Endothelial cell of umbilical vein (primary cell): ENCODE measurements at places on chromosomes 12 and 14. TPM values are rescaled to one million over a fixed set of nuclear protein-coding genes. Genes with fewer than 3 reads are reported as not detected.

DNA sequence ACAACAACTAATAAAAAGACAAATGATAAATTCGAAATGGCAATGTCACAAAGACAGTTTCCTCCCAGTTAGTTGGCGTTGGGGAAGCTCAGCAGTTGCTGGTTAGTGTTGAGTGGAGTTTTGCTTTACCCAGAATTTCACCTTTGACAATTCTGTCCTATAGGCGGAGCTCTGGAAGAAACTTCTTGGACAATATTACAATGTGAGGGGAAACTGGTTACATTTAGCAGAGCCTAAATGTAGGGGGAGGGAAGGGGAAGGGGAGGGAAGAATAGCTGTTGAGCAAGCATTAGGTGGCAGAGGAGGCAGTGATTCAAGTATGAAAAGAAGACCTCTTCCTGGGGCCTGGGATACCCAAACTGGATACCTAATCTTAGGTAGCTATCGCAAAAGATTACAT, 51.4 kb downstream of the BDKRB1 start:
- H3K36me3 ChIP-seq = peaks cover 11% of the 10 kb centered on the region
- no peak overlapping the region for H3K27ac ChIP-seq
- DNase-seq = no peak
- no peaks in the 10 kb centered on the region for H3K27me3 ChIP-seq
- no peaks in the 10 kb centered on the region for H3K4me1 ChIP-seq

DNA sequence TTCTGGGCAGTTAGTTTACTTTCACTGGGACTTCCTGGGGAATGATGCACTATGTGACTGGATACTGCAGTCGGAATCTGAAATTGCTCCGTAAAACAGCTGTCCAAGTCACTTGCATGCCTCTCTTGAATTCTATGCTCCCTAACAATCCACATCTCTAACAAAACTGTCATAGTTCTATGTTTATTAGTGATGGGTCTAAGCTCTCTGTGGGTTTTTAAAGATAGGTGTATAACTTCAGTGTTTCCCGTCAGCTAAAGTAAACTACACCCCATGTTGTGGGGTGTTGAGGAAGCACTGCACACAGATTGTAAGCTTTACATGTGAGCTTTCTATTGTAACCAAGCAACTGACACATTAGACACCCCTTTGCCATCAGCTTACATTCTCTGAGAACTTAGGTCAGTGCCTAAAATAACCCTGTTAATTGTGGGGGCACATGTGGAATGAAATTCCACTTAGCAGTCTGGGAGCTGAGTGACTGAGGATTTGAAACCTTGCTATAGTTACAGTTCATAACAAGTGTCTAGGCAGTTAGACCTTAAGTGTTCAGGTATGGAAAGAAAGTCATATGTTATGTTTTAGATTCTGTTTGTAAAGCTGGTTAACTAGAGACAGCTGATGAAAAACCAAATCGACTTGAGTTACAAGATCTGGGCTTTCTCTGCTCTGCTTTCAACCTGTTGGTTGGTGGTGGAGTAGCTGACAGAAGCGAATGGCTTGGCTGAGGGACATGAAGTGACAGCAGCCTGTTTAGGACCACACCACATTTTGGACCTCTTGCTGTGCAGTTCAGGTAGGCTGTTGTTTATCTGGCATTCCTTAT, 165.7 kb downstream of the AKAP6 start:
- H3K4me1 ChIP-seq = no peaks in the 10 kb centered on the region
- no peaks in the 10 kb centered on the region for H3K27me3 ChIP-seq
- no peak overlapping the region for H3K4me3 ChIP-seq
- H3K36me3 ChIP-seq = no peaks in the 10 kb centered on the region
- H3K27ac ChIP-seq = no peak overlapping the region

- no peak overlapping the region for H3K4me3 ChIP-seq
- DNase-seq = no peak
- H3K4me1 ChIP-seq = no peaks in the 10 kb centered on the region
- no peak overlapping the region for H3K27ac ChIP-seq
- H3K27me3 ChIP-seq = no peaks in the 10 kb centered on the region
- no peaks in the 10 kb centered on the region for H3K36me3 ChIP-seq
Observed at GRCh38 chr14:93980456-93981201, 4.3 kb upstream of the ASB2 start.

- H3K4me1 ChIP-seq = no peaks in the 10 kb centered on the region
- no peaks in the 10 kb centered on the region for H3K27me3 ChIP-seq
- H3K27ac ChIP-seq = no peak overlapping the region
Observed at GRCh38 chr12:85310456-85311076, 30.5 kb downstream of the ALX1 start.

GRCh38 chr12:68595241-68595640, 15.5 kb upstream of the RAP1B start:
- no peak overlapping the region for H3K4me3 ChIP-seq
- no peaks in the 10 kb centered on the region for H3K4me1 ChIP-seq
- no peak overlapping the region for H3K27ac ChIP-seq
- no peaks in the 10 kb centered on the region for H3K36me3 ChIP-seq
- no peak for DNase-seq

- no peak overlapping the region for H3K4me3 ChIP-seq
- no peak for DNase-seq
- H3K27ac ChIP-seq = no peak overlapping the region
- no peaks in the 10 kb centered on the region for H3K4me1 ChIP-seq
- no peaks in the 10 kb centered on the region for H3K27me3 ChIP-seq
- H3K36me3 ChIP-seq = no peaks in the 10 kb centered on the region
Observed at GRCh38 chr14:38536376-38537038, 280.6 kb upstream of the CLEC14A start.

GRCh38 chr12:5561057-5561456, 129.1 kb downstream of the NTF3 start:
- H3K27me3 ChIP-seq = no peaks in the 10 kb centered on the region
- H3K27ac ChIP-seq = no peak overlapping the region
- H3K4me1 ChIP-seq = no peaks in the 10 kb centered on the region
- H3K4me3 ChIP-seq = no peak overlapping the region
- no peak for DNase-seq
- H3K36me3 ChIP-seq = peaks cover 4% of the 10 kb centered on the region

GRCh38 chr14:101491841-101492240, 69.5 kb upstream of the DIO3 start:
- H3K27ac ChIP-seq = no peak overlapping the region
- no peak overlapping the region for H3K4me3 ChIP-seq
- H3K27me3 ChIP-seq = no peaks in the 10 kb centered on the region
- DNase-seq = no peak

GRCh38 chr12:112183141-112184021, 58.0 kb downstream of the TRAFD1 start:
- H3K27me3 ChIP-seq = no peaks in the 10 kb centered on the region
- H3K36me3 ChIP-seq = peaks cover 18% of the 10 kb centered on the region
- H3K4me3 ChIP-seq = no peak overlapping the region

DNA sequence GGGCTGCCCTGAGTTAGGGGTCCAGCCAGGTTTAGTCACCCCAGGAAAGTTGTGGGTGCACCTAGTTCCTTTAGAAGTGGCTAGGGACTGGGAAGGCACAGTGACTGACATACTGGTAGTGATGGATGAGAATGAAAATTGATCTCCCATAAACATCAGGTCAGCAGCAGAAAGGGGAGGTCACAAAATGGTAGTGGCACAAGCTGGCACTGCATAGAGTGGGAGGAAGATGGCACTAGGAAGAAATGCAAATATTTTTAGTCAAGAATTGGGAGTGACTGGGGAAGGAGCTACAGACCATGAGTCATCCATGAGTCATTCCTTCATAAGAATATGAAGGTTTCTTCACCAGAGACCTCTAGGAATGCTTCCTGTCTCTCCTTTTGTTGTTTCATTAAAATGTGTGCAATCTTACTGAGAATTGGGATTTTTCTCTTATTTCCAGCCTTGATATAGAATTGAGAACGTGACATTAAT, 198.3 kb upstream of the AMIGO2 start:
- no peaks in the 10 kb centered on the region for H3K27me3 ChIP-seq
- H3K36me3 ChIP-seq = no peaks in the 10 kb centered on the region
- peak; percentile 35 for DNase-seq
- H3K4me1 ChIP-seq = peaks cover 27% of the 10 kb centered on the region
- H3K4me3 ChIP-seq = no peak overlapping the region
- H3K27ac ChIP-seq = no peak overlapping the region

- no peaks in the 10 kb centered on the region for H3K27me3 ChIP-seq
- no peaks in the 10 kb centered on the region for H3K4me1 ChIP-seq
- H3K27ac ChIP-seq = no peak overlapping the region
- H3K36me3 ChIP-seq = no peaks in the 10 kb centered on the region
- no peak overlapping the region for H3K4me3 ChIP-seq
Observed at GRCh38 chr14:96806836-96807235, 9.7 kb downstream of the VRK1 start.

DNA sequence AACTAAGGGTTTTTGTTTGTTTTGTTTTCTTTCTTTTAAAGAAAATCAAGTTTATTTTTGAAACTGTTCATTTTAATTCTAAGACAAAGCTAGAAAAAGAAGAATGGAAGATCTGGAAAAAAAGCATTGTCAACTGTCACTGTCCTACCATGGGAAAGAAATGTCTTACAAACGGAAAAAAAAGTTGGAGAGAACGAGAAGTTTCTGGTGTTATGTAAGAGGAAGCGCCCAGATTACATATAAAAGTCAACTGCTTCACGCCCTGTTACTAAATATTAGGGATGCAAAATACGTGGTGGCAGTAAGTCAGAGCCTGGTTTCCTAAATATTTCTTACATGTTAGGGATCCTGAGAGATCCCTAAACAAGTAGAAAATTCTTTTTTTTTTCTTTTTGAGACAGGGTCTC, 14.3 kb upstream of the FBXL14 start:
- peaks cover 9% of the 10 kb centered on the region for H3K4me1 ChIP-seq
- DNase-seq = no peak
- no peak overlapping the region for H3K27ac ChIP-seq
- no peak overlapping the region for H3K4me3 ChIP-seq
- no peaks in the 10 kb centered on the region for H3K27me3 ChIP-seq

DNA sequence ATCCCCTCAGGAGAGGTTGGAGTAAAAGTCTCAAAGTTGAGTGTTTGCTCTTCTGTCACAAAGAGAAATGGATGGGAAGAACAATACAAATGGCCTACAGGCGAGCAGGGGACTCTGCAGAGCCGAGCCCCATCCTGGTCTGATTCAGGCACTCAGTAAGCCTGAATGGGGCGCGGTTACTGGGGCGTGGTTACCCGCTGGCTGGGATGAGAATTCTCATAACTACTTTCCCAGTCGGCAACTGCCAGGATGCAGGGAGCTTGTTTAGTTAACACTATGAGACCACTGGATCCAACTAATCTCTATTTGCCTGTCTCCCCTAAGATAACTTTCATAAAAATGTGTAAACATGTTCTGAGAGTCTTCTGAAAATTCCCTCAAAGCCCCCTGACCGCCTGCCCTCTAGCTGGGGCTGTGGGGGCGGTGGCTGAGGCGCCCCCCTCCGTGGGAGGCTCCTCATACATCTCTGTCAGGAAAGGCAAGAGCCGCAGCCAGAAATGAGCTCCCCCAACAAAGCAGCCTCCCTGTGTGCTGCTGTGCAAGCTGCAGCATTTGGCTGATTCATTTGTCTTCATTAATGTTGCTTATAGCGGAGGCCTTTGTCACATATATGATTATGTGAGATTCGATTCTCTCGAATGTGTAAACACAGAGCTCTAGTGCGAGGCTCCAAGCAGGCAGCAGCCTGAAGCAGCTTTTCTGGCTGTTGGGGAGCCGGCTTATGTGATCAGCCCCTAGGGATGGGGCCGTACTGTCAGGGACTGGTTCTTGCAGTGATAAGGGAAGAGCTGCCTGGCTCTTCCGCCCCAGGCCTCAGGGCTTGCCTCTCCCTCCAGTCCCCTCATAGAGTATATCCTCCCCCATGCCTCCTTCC, 126.1 kb upstream of the ARHGAP5 start:
- no peak overlapping the region for H3K4me3 ChIP-seq
- H3K36me3 ChIP-seq = no peaks in the 10 kb centered on the region
- no peak for DNase-seq
- H3K27ac ChIP-seq = no peak overlapping the region

DNA sequence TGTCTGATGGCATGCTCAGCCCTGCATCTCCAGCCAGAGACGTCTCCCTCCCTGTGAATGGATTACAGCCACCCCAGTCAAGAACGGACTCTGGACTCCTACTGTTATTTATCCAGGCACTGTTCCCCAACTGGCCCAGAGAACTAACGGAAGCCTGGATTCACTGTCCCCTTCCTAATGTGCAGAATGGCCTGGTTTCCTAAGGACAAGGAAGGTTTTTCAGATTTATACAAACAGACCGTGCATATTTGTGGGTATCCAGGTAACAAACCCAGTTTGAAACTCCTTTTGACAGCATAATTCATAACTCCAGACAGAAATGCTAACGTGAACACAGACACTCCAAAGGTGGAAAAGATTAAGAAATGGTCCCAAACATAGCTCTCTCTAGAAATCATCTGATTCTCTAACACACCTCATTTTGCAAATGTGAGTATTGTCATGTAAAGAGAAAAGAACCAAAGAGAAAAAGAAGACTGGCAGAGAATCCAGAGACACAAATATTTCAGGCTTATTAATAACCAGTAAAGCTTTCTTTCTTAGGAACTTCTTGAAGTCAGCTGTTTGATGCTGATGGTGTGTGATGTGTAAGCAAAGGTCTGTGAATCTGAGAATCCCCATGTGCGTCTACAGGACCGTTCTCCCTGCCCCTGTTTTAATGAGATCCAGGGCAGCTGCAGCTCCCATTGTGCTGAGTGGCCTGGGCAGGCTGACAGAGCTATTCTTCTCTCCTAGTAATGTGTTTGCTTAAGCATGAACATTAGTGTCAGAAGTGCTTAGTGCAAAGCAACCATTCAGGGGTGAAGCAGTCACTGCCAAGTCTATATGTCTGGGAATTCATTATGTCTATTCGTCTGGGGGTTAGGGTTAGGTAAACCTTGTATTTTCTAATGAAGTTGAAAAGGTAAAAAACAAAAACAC, 86.8 kb upstream of the HIF1A start:
- H3K27me3 ChIP-seq = no peaks in the 10 kb centered on the region
- peak overlapping the region; percentile 3 for H3K4me3 ChIP-seq
- peak overlapping the region; percentile 74 for H3K27ac ChIP-seq
- peak; percentile 87 for DNase-seq
- peaks cover 24% of the 10 kb centered on the region for H3K4me1 ChIP-seq

- H3K27ac ChIP-seq = no peak overlapping the region
- no peaks in the 10 kb centered on the region for H3K27me3 ChIP-seq
- H3K4me3 ChIP-seq = no peak overlapping the region
- H3K4me1 ChIP-seq = no peaks in the 10 kb centered on the region
Observed at GRCh38 chr14:21136024-21136423, 19.8 kb downstream of the OR5AU1 start.

DNA sequence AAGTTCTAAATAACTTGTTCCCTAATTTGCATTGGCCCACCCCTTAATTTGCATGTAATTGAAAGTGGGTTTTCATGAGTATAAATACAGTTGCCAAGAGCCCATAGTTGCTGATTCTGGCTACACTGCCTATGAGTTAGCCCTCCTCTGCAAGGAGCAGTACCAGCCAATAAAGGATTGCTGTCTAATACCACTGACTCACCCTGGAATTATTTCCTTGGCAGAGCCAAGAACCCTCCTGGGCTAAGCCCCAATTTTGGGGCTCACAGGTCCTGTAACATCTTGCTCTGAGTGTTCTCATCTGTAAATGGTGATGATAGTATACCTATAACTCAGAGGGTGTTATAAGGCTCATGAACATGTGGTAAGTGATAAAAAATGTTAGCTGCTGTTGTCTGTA, 6.8 kb downstream of the TTC8 start:
- no peaks in the 10 kb centered on the region for H3K27me3 ChIP-seq
- H3K36me3 ChIP-seq = no peaks in the 10 kb centered on the region
- peaks cover 9% of the 10 kb centered on the region for H3K4me1 ChIP-seq
- H3K27ac ChIP-seq = no peak overlapping the region
- no peak overlapping the region for H3K4me3 ChIP-seq

Gene KRT8
- 22.1 and 31.7 TPM in 2 replicates for total RNA-seq

Gene KRT77
- total RNA-seq = not detected in 2 replicates

Gene KRT82
- total RNA-seq = not detected in 2 replicates

Gene GALNT16
- total RNA-seq = 0.49 and 1.0 TPM in 2 replicates

Gene LYZ
- not detected in 2 replicates for total RNA-seq

Gene SERPINA12
- total RNA-seq = not detected in 2 replicates

Gene RTL1
- total RNA-seq = not detected in 2 replicates

Gene BMAL2
- 30.9 and 33.3 TPM in 2 replicates for total RNA-seq

Gene CCT2
- 245 and 256 TPM in 2 replicates for total RNA-seq

Gene EIF2S1
- 130 and 135 TPM in 2 replicates for total RNA-seq

Gene FAM90A1
- total RNA-seq = not detected in 2 replicates

Gene RAD51AP1
- total RNA-seq = 23.1 and 23.4 TPM in 2 replicates

Gene INHBC
- total RNA-seq = not detected in 2 replicates
